ENCODE measurements at places on chromosomes 16 and 17. TPM values are rescaled to one million over a fixed set of nuclear protein-coding genes. Genes with fewer than 3 reads are reported as not detected.
A peak's percentile ranks its signal among the peaks of the same experiment; 100 is the strongest.

- DNase-seq, result no peak
Measured at GRCh38 chr16:5722116-5722619, 624.6 kb upstream of the EEF2KMT start.

The HBQ1 gene
- total RNA-seq, result 4.3 TPM

- DNase-seq, result peak; percentile 91
Measured at GRCh38 chr17:72118335-72119076, 2.3 kb upstream of the SOX9 start.

The IRX5 gene
- 5.7 TPM for total RNA-seq

The OTOP3 gene
- total RNA-seq, result 0.12 TPM

The MFSD6L gene
- 14.2 TPM for total RNA-seq

The TBC1D3H gene
- not detected for total RNA-seq

GRCh38 chr16:53121043-53121620, 66.3 kb downstream of the CHD9 start:
- no peak for DNase-seq

The INPP5K gene
- 83.4 TPM for total RNA-seq

The NPIPA5 gene
- total RNA-seq, result 23.0 TPM

DNA sequence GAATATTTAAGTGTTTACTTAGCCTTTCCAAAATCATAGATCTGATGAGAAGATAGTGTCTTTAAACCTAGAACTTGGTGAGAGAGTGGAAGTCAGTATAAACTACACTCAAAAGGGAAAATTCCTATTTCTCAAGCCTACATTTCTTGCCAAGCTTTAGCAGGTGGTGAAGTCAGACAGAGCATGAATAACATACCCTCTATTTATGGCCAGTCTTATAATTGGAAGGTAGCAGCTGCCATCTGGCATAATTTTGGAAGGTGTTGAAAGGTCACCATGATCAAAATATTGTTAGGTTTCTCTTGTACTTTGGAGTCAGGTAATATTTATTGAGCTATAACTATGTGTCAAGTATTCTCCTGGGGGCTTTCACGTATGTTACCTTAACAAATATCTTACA, 729.3 kb upstream of the KIF2B start:
- DNase-seq, result no peak

- peak; percentile 70 for DNase-seq
Measured at GRCh38 chr16:31404353-31405064, 11.4 kb downstream of the ITGAD start.

DNA sequence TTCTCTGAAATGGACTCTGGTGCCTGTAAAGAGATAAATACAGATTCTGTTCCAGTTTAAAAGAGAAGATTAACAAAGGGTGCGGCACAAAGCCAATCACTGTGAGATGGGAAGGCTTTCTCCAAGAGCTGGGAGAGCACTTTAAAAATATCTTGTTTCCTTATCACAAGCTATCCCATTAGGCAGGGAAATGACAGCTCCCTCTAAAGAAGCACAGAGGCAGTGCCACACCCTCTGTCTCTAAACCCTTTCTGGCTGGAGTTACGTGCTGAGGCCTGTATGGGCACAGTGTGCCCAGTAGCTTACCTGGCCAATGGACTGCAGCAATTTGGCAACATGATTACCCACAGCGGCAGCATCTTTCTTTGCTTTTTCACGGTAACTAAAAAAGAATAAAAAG, 9.0 kb upstream of the TERB1 start:
- DNase-seq, result no peak

Data from testis (tissue), 5 donors.